ENCODE measurements at places on chromosomes 7 and 10. TPM values are rescaled to one million over a fixed set of nuclear protein-coding genes. Genes with fewer than 3 reads are reported as not detected.

Gene TCF7L2
- total RNA-seq, result 15.4 TPM

Gene EZH2
- total RNA-seq, result 8.9 TPM

Gene SPDYE5
- total RNA-seq, result not detected

Gene NEUROD6
- not detected for total RNA-seq

Gene MGAM2
- not detected for total RNA-seq

Gene GIMAP5
- not detected for total RNA-seq

Gene HOGA1
- total RNA-seq, result 0.52 TPM

Gene GPR37
- not detected for total RNA-seq

Gene DOCK1
- total RNA-seq, result 52.3 TPM

Gene SLC39A12
- not detected for total RNA-seq

Gene RTKN2
- 5.1 TPM for total RNA-seq

Gene ASIC3
- 0.27 TPM for total RNA-seq

Gene MMD2
- not detected for total RNA-seq

DNA sequence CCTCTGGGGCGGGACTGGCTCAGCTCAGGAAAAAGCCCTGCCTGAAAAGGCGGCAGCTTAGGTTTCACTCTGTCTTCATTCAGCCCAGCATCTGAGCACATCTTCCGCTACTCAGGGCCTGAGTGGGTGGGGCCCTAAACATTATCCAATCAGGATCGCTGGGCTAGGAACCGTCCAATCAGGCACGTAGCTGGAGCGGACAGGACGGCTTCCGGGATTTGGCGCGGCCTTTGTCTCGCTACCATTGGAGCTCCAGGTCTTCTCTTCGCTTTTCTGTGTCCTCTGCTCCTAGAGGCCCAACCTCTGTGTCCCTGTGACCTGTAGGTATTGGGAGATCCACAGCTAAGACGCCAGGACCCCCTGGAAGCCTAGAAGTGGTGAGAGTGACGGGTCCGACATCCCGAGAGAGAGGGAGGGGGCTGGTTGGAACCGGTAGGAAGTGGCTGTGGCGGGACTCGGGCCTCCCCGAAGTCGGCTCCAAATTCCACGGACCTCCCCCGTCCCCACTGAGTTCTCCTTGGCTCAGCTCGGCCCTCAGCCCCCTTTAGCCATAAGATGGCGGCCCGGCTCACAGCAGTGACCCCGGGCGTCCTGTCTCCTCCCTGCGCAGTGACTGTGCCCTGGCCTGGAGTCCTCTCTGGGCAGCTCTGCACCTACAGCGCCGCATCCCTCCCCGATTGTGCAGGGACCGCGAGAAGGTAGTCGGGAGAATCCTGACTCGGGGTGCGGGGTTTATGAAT lies 99.1 kb downstream of the ZNF680 start:
- H3K36me3 ChIP-seq, result no peaks in the 10 kb centered on the region
- H3K27ac ChIP-seq, result no peak overlapping the region
- peak overlapping the region; percentile 72 for H3K4me3 ChIP-seq
- no peak for DNase-seq
- H3K27me3 ChIP-seq, result no peaks in the 10 kb centered on the region

- H3K27me3 ChIP-seq, result no peaks in the 10 kb centered on the region
- H3K36me3 ChIP-seq, result peaks cover 17% of the 10 kb centered on the region
- H3K4me3 ChIP-seq, result peak overlapping the region; percentile 34
- DNase-seq, result peak; percentile 58
- peaks cover 75% of the 10 kb centered on the region for H3K4me1 ChIP-seq
- H3K27ac ChIP-seq, result peak overlapping the region; percentile 71
Observed at GRCh38 chr7:21941611-21942141, 4.0 kb downstream of the CDCA7L start.

DNA sequence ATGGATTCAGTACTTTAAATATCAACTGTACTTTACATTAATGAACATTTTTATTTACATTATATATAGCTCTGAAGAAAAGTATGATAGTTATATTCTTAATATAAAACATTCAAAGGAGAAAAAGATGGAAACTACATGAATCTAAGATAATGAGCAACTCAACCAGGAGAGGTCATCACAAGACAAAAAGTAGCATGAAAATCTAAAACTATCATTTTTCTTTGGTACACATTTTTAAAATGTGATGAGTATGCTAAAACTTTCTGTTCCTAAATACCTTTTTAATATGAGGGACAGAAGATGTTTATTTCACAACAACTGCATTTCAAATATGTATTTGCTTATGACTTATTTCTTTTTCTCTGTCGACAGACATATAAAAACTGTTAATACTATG lies 2.4 kb downstream of the CNTNAP2 start:
- H3K27me3 ChIP-seq, result no peaks in the 10 kb centered on the region
- no peak overlapping the region for H3K4me3 ChIP-seq
- no peaks in the 10 kb centered on the region for H3K4me1 ChIP-seq
- no peak for DNase-seq
- no peak overlapping the region for H3K27ac ChIP-seq

- DNase-seq, result no peak
- no peaks in the 10 kb centered on the region for H3K4me1 ChIP-seq
- H3K27me3 ChIP-seq, result peaks cover 4% of the 10 kb centered on the region
- no peak overlapping the region for H3K27ac ChIP-seq
- no peaks in the 10 kb centered on the region for H3K36me3 ChIP-seq
- no peak overlapping the region for H3K4me3 ChIP-seq
Observed at GRCh38 chr7:35415411-35415822, 161.5 kb upstream of the TBX20 start.

DNA sequence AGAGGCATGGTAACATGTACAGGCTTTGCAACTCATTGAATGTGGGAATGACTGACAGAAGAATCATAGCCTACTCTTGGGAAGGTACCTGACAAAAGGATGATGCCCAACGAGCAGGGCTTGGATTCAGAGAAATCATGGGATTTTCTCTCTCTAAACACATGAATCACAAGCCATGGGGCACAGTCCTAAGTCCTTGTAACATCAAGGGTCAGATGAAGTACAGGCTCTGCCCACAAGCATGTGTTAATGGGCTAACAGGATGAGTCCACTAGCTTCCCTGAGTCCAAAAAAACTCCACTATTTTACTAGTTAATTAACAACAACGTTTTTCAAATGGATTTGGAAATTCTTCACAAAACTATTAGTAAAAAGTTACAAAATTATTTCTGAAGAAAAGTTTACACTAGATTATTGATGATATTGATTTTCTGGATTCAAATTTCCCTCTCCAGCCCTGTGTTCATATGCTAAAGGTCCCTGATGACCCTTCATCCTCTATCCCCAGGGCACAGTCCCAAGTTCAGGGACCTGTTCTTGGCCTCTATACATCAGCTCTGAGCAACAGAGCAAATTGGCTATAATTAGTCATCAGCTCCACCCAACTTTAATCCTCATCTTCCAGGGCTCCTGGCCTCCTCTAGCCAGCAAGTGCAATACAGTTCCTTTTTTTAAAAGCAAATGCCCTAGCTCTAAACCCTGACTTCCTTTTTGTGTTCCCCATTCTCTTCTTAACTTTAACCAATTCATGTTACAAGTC lies 99.8 kb downstream of the GSAP start:
- H3K36me3 ChIP-seq, result peaks cover 6% of the 10 kb centered on the region
- H3K27ac ChIP-seq, result no peak overlapping the region
- H3K27me3 ChIP-seq, result no peaks in the 10 kb centered on the region
- H3K4me1 ChIP-seq, result peaks cover 14% of the 10 kb centered on the region
- H3K4me3 ChIP-seq, result no peak overlapping the region
- no peak for DNase-seq

- DNase-seq, result no peak
- H3K4me1 ChIP-seq, result peaks cover 53% of the 10 kb centered on the region
- H3K4me3 ChIP-seq, result no peak overlapping the region
- H3K36me3 ChIP-seq, result no peaks in the 10 kb centered on the region
- H3K27me3 ChIP-seq, result peaks cover 1% of the 10 kb centered on the region
Observed at GRCh38 chr10:52651293-52651692, 121.3 kb downstream of the MBL2 start.

GRCh38 chr10:129690248-129691070 lies 223.4 kb downstream of the MGMT start:
- peaks cover 11% of the 10 kb centered on the region for H3K36me3 ChIP-seq
- H3K27me3 ChIP-seq, result no peaks in the 10 kb centered on the region
- no peak for DNase-seq
- no peak overlapping the region for H3K4me3 ChIP-seq
- no peaks in the 10 kb centered on the region for H3K4me1 ChIP-seq

- H3K4me1 ChIP-seq, result peaks cover 31% of the 10 kb centered on the region
- H3K27me3 ChIP-seq, result peaks cover 1% of the 10 kb centered on the region
- H3K36me3 ChIP-seq, result peaks cover 14% of the 10 kb centered on the region
- no peak overlapping the region for H3K27ac ChIP-seq
Observed at GRCh38 chr7:140041659-140042385, 20.9 kb downstream of the PARP12 start.

GRCh38 chr7:11210374-11210773 lies 236.7 kb downstream of the PHF14 start:
- H3K27ac ChIP-seq, result no peak overlapping the region
- DNase-seq, result no peak
- H3K27me3 ChIP-seq, result peaks cover 5% of the 10 kb centered on the region

DNA sequence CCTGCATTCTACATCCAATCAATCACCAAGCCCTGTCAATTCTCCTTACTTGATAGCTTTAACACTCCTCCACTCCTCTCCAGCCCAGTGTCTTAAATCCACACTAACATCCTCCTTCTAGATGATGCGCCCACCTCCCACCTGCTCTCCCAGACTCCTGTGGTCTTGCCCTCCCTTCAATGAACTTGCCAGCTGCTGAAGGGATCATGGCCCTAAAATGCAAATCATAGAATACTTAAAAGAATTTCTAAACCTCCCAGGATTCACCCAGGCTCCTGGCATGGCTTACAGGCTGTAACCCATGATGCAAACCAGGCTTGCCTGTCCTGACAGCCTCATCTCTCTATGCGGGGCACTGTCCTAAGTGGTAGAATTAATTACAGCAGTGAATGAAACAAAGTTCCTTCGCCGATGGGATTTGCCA lies 43.6 kb downstream of the SYPL1 start:
- no peaks in the 10 kb centered on the region for H3K36me3 ChIP-seq
- H3K27ac ChIP-seq, result no peak overlapping the region
- no peaks in the 10 kb centered on the region for H3K27me3 ChIP-seq
- DNase-seq, result no peak

GRCh38 chr7:46288010-46288409 lies 366.9 kb upstream of the IGFBP3 start:
- H3K4me1 ChIP-seq, result peaks cover 66% of the 10 kb centered on the region
- no peak overlapping the region for H3K4me3 ChIP-seq
- H3K27me3 ChIP-seq, result no peaks in the 10 kb centered on the region
- no peaks in the 10 kb centered on the region for H3K36me3 ChIP-seq
- no peak for DNase-seq

GRCh38 chr10:44982496-44982895 lies 3.9 kb upstream of the DEPP1 start:
- peaks cover 50% of the 10 kb centered on the region for H3K4me1 ChIP-seq
- no peak overlapping the region for H3K4me3 ChIP-seq
- peak overlapping the region; percentile 100 for H3K27ac ChIP-seq
- no peak for DNase-seq

- H3K27me3 ChIP-seq, result no peaks in the 10 kb centered on the region
- H3K36me3 ChIP-seq, result no peaks in the 10 kb centered on the region
- no peak for DNase-seq
- H3K4me1 ChIP-seq, result no peaks in the 10 kb centered on the region
Observed at GRCh38 chr7:123823898-123824753, 20.8 kb upstream of the HYAL4 start.

- H3K27me3 ChIP-seq, result no peaks in the 10 kb centered on the region
- no peak for DNase-seq
- H3K36me3 ChIP-seq, result no peaks in the 10 kb centered on the region
- H3K4me3 ChIP-seq, result no peak overlapping the region
- H3K27ac ChIP-seq, result no peak overlapping the region
- peaks cover 14% of the 10 kb centered on the region for H3K4me1 ChIP-seq
Observed at GRCh38 chr7:102967798-102968197, 55.0 kb downstream of the LRRC17 start.

GRCh38 chr10:55476129-55476528 lies 675.1 kb upstream of the PCDH15 start:
- DNase-seq, result no peak
- H3K36me3 ChIP-seq, result no peaks in the 10 kb centered on the region
- H3K4me3 ChIP-seq, result no peak overlapping the region
- H3K4me1 ChIP-seq, result no peaks in the 10 kb centered on the region
- H3K27me3 ChIP-seq, result no peaks in the 10 kb centered on the region

DNA sequence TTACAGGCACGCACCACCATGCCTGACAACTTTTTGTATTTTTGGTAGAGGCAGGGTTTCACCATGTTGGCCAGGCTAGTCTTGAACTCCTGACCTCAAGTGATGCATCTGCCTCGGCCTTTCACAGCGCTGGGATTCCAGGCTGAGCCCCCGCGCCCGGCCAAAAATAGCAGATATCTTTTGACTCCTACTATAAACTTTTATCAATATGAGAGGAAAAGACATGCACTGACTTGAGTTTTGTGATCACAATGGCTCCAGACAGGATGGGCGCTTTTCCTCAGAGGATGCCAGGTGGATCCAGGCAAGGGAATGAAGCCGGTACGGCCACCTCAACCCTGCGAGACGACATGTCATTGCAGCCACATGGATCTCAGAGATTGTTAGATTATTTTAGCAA lies 123.9 kb downstream of the DNAJB6 start:
- no peaks in the 10 kb centered on the region for H3K36me3 ChIP-seq
- H3K4me3 ChIP-seq, result no peak overlapping the region
- no peaks in the 10 kb centered on the region for H3K4me1 ChIP-seq
- no peak for DNase-seq
- H3K27ac ChIP-seq, result no peak overlapping the region

- no peak overlapping the region for H3K27ac ChIP-seq
- no peak for DNase-seq
- no peaks in the 10 kb centered on the region for H3K36me3 ChIP-seq
- peaks cover 3% of the 10 kb centered on the region for H3K27me3 ChIP-seq
- H3K4me3 ChIP-seq, result no peak overlapping the region
Observed at GRCh38 chr7:6074612-6075380, 43.6 kb downstream of the ANKRD61 start.

DNA sequence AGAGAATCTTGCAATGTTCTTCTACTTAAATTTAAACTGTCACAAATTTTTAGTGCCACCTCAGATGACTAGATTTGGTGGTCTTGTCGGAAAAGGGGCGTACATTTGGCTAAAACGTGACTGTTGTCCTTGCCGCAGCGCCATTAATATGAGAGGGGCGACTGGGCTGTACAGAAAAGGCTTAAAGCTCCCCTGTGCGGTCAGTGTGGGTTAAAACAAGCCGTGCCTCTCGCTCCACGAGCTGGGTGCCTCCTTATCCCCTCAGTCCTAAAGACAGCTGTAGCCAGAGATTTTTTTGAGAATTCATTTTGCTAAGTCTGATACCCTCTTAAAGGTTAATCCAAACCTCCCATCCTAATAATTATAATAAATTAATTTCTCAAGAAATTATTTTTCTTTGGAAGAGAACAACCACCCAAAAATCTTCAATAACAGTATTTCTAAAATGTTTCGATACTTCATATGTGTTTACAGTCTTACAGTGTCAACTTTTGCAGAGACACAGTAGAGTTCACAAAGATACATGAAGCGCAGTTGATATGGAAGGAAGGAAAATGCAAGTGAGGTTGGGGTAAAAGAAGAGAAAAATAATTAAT lies 68.6 kb downstream of the C7orf25 start:
- H3K36me3 ChIP-seq, result no peaks in the 10 kb centered on the region
- DNase-seq, result no peak
- H3K4me1 ChIP-seq, result no peaks in the 10 kb centered on the region

GRCh38 chr7:47458057-47458456 lies 123.9 kb downstream of the TNS3 start:
- peak; percentile 89 for DNase-seq
- peaks cover 11% of the 10 kb centered on the region for H3K36me3 ChIP-seq
- peak overlapping the region; percentile 59 for H3K27ac ChIP-seq

GRCh38 chr10:61217851-61218565 lies 235.2 kb downstream of the TMEM26 start:
- H3K36me3 ChIP-seq, result no peaks in the 10 kb centered on the region
- no peaks in the 10 kb centered on the region for H3K4me1 ChIP-seq
- H3K4me3 ChIP-seq, result no peak overlapping the region
- H3K27ac ChIP-seq, result no peak overlapping the region
- no peak for DNase-seq
